Suprapubic skin (tissue), 4 donors: ENCODE measurements at places on chromosomes 6 and 20.

DNA sequence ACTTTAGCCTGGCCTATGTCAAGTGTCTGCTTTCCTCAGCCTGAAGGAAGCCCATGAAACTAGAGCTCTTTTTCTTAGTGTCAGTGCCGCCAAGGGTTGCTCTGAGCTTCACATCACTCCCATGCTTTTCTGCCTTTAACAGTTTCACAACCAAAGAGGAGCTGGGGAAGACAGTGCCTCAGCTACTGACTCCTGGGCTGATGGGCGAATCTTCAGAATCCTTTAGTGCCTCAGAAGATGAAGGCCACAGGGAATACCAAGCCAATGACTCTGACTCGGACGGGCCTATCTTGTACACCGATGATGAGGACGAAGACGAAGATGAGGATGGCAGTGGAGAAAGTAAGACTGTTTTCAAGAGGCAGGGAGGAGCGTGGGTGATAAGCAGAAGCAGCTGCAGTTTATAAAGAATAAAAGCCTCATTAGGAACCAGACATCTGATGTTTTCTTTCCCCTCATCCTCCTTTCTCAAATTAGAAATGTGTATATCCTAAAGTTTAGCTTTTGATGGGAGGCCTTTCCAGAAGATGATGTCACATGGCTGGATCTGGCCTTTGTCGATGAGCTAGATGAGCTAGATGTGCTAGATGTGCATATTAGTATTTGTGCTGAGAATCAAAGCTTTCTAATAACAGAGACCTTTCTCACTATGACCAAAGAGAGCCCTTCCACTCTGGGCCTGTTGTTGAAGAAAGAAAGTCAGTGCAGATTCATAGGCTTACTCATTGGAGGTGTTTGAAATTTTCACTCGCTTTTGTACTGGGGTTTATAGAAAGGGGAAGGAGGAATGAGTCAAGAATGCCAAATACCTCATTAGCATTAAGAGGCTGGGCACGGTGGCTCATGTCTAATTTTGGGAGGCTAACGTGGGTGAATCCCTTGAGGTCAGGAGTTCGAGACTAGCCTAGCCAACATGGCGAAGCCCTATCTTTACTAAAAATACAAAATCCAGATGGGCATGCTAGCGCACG is 70.7 kb upstream of the LTV1 start:
- H3K4me1 ChIP-seq = peaks cover 22% of the 10 kb centered on the region
- peak overlapping the region; percentile 11 for H3K27ac ChIP-seq
- H3K27me3 ChIP-seq = no peaks in the 10 kb centered on the region
- no peak for DNase-seq
- H3K4me3 ChIP-seq = no peak overlapping the region
- H3K36me3 ChIP-seq = peaks cover 13% of the 10 kb centered on the region

DNA sequence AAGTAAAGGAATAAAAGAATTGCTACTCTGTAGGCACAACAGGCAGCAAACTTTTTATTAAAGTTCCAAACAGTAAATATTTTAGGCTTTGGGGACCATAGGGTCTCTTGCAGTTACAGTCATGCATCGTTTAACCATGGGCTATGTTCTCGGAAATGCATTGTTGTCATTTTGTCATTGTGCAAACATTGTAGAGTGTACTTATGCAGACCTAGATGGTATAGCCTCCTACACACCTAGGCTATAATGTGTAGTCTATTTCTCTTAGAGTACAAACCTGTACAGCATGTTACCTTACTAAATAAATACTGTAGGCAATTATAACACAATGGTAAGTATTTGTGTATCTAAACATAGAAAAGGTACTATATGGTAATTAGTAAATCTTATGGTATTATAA is 54.7 kb downstream of the CDS2 start:
- no peak overlapping the region for H3K4me3 ChIP-seq
- H3K4me1 ChIP-seq = no peaks in the 10 kb centered on the region
- H3K27me3 ChIP-seq = no peaks in the 10 kb centered on the region
- no peak overlapping the region for H3K27ac ChIP-seq
- H3K36me3 ChIP-seq = peaks cover 54% of the 10 kb centered on the region

DNA sequence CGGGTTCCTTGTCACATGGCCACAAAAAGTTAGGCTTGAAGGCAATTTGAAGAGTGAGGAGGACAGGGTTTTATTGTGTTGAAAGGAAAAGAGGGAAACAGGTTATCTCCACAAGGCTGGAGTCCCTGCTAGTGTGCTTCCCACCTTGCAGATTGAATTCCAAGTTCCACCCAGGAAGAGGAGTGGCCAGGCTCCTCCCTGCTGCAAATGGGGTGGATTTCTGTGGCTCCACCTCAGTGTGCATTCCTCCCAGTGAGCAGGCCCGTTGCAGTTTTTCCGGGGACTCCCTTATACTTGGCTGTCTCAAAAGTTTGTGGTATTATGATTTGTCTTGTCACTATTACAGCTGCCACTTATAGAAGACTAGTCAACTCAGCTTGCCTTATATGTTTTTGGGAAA is 281.8 kb upstream of the PLCB4 start:
- no peak overlapping the region for H3K27ac ChIP-seq
- H3K27me3 ChIP-seq = no peaks in the 10 kb centered on the region
- H3K4me1 ChIP-seq = no peaks in the 10 kb centered on the region
- DNase-seq = no peak

- peaks cover 54% of the 10 kb centered on the region for H3K36me3 ChIP-seq
- H3K27me3 ChIP-seq = no peaks in the 10 kb centered on the region
- no peak for DNase-seq
- H3K4me3 ChIP-seq = no peak overlapping the region
Observed at GRCh38 chr6:18211338-18211737, 53.0 kb downstream of the DEK start.

DNA sequence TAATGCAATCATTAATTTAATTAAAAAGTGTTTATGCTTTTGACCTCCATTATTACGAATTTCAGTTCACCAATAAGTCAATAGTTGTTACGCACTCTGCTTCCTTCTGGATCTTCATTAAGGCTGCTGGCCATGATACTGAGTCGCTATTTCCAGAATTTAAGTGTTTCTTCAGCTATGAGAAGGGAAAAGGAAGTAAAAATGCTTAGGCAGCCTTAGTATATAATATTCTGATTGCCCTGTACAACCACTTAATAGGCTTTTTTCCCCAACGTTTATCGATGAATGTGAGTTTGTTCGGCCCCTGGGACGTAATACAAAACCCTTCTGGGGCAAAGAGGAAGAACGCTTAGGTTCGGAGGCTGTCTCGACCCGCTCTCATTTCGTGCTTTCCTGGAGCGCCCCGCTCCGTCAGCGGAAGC is 644 bp downstream of the OARD1 start:
- peaks cover 26% of the 10 kb centered on the region for H3K36me3 ChIP-seq
- peak overlapping the region; percentile 100 for H3K27ac ChIP-seq
- H3K27me3 ChIP-seq = no peaks in the 10 kb centered on the region
- peaks cover 34% of the 10 kb centered on the region for H3K4me1 ChIP-seq

DNA sequence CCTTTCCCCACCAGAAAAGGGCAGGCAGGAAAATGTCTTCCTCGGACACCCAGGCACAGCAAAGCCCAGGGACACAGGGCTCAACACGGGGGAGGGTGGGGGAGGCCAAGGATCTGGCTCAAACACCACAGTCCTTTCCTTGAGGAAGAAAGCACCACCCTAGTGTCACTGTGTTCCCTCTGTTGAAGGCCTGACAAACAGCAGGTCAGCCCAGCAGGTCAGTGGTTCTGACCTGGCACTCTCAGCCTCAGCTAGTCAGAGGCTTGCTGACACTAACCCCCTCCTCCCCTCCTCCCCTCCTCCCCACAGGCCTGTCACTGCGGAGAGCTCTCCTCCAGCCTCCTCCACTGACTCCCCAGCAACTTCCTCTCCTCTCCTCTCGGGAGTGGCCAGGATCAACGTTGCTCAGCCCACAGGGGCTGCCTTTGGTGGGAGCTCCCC is 239.6 kb downstream of the LRFN2 start:
- H3K27me3 ChIP-seq = peaks cover 4% of the 10 kb centered on the region
- no peak overlapping the region for H3K4me3 ChIP-seq
- no peak overlapping the region for H3K27ac ChIP-seq
- peak; percentile 29 for DNase-seq

DNA sequence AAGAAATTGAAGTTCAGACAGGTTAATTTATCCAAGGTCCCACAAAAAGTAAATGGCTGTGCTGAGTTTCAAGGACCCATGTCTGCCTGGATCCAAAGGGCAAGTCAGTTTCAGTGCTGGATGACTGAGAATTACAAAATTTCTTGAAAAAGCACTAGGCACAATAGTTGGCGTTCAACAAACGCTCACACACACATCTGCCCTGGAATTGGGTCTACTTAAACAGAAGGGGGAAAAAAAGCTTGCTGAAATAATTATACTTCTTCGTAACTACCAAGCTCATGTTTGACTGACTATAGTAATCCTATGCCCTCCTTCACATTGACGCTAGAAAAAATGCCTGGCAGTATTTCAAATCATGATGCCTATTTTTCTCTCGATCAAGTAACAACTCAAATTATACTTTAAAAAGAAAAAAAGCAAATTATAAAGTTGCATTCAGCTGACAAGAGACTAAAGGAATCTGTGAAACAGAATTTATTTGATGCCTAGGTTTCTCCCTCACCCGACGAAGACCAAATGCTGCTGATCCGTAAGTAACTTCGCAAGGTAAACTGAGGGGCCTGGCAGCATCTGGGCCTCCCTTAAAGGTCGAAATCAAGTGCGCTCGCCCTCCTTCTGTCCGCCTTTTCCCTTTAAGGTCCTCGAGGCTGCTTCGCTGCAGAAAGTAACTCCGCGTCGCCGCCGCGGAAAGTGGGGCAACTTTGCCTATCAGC is 650 bp upstream of the CD2AP start:
- H3K36me3 ChIP-seq = no peaks in the 10 kb centered on the region
- no peaks in the 10 kb centered on the region for H3K27me3 ChIP-seq
- DNase-seq = no peak
- H3K4me1 ChIP-seq = peaks cover 41% of the 10 kb centered on the region
- H3K4me3 ChIP-seq = peak overlapping the region; percentile 97

GRCh38 chr6:156687789-156688619 is 89.2 kb upstream of the ARID1B start:
- H3K4me3 ChIP-seq = peak overlapping the region; percentile 74
- no peaks in the 10 kb centered on the region for H3K27me3 ChIP-seq
- peak overlapping the region; percentile 99 for H3K27ac ChIP-seq
- no peaks in the 10 kb centered on the region for H3K36me3 ChIP-seq
- peaks cover 19% of the 10 kb centered on the region for H3K4me1 ChIP-seq

GRCh38 chr6:97174471-97174870 is 108.5 kb downstream of the MMS22L start:
- no peaks in the 10 kb centered on the region for H3K36me3 ChIP-seq
- DNase-seq = no peak
- H3K27ac ChIP-seq = no peak overlapping the region
- no peaks in the 10 kb centered on the region for H3K4me1 ChIP-seq
- no peaks in the 10 kb centered on the region for H3K27me3 ChIP-seq

DNA sequence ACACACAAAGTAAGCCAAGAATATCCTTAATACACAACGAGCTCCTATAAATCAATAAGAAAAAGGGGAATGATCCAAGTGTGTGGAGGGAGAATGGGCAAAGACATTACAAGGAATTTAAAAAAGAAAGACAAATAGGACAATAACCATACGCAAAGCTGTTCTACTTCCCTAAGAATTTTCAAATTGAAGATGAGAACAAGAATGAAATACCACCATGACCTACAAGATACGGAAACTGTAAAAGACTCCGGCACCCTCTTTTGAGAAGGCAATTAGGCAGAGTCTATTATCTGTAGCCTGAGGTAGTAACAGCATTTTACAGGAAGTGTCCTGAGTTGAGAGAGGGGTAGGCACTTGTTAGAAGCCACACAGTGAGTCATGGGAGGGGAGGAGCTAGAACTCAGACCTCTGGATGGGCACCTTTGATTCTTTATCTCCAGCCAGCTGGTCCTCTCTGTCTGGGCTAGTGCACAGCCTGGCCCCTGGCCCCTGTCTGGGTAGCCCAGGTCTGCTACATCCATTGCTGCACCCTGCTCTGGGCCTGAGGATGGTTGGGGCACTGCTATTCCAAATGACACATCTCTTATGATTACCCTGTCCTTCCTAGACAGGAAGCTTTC is 15.3 kb downstream of the RSPO4 start:
- H3K27me3 ChIP-seq = peaks cover 53% of the 10 kb centered on the region
- H3K36me3 ChIP-seq = no peaks in the 10 kb centered on the region
- H3K4me1 ChIP-seq = no peaks in the 10 kb centered on the region

DNA sequence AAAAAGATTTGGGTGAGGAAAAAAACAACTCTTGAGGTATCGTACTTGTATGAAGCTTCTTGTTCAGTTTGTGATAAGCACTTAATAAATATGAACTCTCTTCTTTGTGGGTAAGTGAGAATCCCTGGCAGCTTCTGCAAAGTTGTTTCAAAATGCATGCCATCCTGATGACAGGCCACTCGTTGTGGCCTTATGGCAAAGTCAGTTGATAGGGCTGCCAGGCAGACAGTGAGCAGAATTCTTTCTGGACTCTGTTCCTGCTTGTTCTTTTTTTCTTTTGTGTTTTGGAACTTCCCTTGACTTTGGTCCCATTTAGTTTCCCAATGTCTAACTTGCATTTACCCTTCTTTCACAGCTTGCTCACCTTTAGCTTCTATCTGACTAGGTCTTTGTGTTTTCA is 983.5 kb upstream of the FLRT3 start:
- no peaks in the 10 kb centered on the region for H3K27me3 ChIP-seq
- H3K36me3 ChIP-seq = no peaks in the 10 kb centered on the region
- H3K4me3 ChIP-seq = no peak overlapping the region
- no peaks in the 10 kb centered on the region for H3K4me1 ChIP-seq

DNA sequence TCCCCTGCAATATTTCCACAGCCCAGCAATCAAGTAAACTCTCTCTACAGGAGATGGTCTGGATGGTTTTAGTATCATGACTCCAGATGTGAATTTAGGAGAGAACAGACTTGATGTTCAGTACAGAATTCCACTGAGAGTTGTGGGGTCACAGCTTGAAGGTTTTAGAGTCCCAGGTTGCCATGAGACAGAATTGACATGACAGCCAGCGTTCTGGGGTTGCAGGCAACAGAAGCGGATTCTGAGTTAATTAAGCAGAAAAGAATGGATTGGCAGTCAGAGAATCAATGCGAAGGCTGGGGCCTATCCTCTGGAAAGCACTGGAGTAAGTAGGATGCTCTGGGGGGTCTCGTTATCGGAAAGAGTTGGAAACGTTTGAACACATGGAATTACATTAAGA is 2.4 kb upstream of the KIAA1755 start:
- no peak for DNase-seq
- H3K27me3 ChIP-seq = peaks cover 23% of the 10 kb centered on the region
- no peaks in the 10 kb centered on the region for H3K36me3 ChIP-seq
- H3K4me1 ChIP-seq = peaks cover 8% of the 10 kb centered on the region
- no peak overlapping the region for H3K27ac ChIP-seq
- H3K4me3 ChIP-seq = no peak overlapping the region
